HS-27A (cell line): ENCODE measurements at places on chromosomes 4 and X.

DNA sequence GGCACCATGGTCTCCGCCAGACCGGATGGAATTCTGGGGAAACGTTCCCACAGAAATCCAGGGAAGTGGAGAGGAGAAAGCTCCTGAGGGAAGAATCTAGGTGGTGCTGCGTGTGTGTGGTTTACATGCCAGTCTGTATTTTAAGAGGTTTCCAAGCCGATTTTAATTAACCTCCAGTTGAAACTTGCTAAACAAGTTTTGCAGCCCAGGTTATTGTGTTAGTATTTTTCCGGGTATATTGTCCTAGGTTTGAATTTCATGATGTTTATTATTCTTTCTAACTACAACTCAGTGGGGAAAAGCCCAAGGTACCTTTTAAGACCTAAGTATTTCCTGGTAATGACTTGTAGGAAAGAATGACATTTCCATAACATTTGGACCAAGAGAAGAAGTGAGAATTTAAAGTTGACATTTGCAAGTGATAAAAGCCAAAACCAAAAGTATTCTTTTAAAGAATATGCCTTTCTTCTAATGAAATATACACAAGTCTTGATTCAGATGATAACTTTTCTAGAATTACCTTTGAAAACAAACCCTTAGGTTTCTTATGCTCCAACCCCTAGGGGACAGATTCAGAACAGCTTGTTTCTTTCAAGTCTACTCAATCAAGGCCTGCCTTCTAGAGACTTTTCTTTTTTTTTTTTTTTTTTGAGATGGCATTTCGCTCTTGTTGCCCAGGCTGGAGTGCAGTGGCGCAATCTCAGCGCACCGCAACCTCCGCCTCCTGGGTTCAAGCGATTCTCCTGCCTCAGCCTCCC is 14.6 kb downstream of the SAT1 start:
- DNase-seq, result no peak

GRCh38 chrX:2632533-2633504 is 58.3 kb upstream of the CD99 start:
- no peak for DNase-seq

GRCh38 chr4:105075045-105075444 is 71.6 kb upstream of the TET2 start:
- no peak for DNase-seq

DNA sequence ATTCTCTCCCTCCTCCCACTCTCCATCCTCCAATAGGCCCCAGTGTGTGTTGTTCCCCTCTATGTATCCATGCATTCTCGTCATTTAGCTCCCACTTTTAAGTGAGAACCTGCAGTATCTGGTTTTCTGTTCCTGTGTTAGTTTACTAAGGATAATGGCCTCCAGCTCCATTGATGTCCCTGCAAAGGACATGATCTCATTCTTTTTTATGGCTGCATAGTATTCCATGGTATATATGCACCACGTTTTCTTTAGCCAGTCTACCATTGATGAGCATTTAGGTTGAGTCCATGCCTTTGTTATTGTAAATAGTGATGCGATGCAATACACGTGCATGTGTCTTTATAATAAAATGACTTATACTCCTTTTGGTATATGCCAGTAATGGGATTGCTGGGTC is 100.3 kb upstream of the USP9X start:
- no peak for DNase-seq

DNA sequence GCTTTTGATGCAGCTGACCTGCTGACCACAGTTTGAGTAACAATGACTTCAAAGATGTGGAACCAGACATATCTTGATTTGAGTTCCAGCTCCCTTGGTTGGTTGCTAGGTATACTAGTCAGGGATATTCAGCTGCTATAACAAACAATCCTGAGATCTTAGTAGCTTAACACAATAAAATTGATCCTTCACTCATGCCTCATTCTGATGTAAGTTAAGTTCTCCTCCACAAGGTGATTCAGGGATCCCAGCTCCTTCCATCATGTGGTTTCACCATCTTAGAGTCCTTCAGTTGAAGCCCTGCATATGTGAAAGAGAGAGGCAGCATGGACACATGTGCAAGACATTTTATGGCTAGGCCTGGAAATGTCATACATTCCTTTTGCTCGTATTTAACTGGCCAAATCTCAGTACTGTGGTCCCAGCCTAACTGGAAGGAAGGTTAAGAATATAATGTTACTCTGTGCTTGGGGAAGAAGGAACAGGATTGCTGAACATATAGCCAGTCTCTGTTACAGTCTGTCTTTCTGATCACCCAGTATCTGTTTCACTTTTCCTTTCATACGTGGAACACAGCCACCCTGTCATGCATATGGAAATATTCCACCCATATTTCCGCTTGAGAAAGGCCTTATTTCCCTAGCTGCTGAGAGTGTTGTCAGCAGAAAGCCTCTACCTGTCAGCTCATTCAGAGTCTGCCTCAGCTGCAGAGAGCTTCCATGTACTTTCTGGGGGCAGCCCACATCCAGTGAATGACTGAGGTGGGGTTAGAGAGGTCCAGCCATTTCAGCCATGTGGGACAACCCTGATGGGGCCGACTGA is 7.1 kb downstream of the SMIM9 start:
- no peak for DNase-seq

DNA sequence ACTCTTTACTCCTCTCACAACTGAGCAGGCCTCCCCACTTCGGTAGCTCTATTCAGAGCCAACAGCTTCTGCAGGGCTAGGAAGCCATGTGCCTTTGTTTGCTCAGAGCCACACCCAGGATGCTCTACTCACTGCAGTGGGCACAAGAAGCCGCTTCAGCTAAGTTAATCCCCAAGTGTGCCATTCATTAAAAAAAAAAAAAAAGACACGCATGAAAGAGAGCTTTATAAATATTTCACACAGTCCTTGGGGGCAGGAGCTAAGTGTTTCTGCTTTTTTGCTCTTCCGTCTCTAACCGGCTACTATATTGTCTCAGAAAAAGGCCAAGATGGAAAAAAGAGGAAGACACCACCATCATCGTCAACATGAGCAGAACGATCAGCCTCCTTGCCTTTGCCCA is 8.1 kb downstream of the CRMP1 start:
- no peak for DNase-seq

DNA sequence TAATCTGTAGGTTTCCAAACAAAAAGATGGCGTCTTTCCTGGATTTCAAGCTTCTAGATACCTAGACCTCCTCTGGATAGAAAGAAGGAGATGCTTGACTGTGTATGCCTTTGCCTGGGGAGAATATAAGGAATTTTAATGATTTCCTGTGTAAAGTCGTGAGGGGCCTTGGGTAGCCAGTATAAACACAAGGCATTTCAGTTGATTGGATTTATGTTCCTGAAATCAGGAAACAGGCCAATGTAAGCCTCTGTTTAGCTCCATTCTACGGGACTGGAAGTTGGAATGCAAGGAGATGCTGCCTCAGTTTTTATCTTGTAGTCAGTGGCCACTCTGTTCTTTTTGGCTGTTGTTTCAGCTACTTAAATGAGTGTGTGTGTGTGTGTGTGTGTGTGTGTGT is 137.2 kb downstream of the GUCY2F start:
- no peak for DNase-seq

DNA sequence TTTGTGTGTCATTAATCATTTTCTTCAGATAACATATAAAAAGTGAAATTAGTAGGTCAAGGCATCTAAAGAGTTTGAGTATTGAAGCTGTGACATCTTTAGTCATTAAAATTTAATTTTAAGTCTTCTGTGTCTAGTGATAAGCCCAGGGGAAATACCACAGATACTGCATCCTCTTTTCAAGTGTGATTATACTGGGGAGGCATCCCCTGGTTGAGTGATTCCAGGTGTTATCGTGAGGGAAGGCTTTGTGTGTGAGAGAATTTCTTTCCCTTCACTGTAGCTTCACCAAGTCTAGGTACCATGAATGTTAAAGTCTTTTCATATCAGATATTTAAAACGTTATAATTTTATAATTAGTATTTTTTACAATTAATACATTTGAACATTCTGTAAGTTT is 193.4 kb downstream of the FRAS1 start:
- no peak for DNase-seq

GRCh38 chr4:76216524-76216923 is 2.9 kb upstream of the SCARB2 start:
- DNase-seq, result no peak

DNA sequence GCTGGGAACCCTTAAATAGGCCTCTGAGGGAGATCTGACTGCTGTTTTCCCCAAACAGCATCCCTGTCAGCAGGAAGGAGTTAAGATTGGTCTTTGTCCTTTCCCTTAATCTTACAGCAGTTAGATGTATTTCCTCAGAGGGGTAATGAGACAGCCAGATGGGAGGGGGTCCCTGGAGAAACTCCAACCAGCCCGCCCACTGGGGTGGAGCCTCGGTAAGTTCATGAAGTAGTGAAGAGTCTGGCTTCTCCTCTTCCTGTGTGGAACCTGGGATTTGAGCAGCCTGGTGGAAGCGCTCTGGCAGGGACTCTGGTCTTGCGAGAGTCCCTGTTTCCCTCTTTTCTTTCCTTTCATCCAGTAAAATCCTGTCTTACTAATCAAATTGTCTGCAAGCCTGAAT is 330.0 kb downstream of the TLL1 start:
- no peak for DNase-seq

DNA sequence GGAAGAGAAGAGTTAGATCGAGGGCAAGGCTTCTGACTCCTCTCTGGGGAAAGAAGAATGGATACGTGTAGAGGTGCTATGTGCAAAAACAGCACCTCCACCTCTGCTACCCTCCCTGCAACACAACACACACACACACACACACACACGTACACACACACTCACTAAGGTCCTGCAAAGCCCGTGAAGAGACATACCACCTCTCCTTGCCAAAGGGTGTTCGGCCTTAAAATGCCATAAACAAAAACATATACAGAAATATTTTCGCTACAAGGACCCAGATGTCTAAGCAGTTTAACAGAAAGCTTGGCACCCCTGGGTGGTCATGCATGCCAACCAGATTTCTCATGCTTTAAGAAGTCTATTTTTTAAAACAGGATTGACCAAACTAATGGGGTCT is 1.5 kb downstream of the TIFA start:
- no peak for DNase-seq

DNA sequence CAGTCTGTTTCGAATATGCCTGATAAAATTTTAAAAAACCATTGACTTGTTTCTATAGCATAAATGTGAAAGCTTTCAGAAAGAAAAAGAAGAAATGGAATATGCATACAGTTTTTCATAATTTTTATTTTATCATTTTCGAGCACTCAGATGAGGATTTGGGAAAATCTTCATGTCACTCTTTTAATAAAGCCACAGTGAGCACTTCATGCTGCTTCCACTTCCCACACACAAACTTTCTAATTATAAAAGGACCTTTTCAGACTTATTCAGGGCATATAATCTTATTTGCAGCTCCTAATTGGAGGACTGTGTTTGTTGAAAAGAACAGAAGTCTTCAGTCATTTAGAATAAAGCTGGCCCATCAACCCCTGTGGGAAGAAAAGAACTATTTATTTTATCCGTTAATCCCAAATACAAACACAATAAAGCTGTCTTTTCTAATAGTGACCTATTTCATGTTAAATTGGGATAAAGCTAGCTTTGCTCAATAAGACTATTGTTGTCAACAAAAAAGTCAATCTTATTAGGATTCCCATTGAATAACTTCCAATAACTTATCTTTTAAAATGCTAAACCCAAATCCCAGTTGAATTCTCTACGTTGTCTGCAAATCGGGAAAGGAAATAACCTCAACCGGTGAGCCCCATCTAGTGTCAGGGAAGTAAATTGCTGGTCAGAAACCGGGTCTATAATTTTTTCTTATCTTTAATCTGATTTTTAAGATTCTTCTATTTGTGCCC is 211.5 kb downstream of the PDGFRA start:
- DNase-seq, result peak; percentile 17

GRCh38 chr4:87011340-87012034 is 76.7 kb downstream of the AFF1 start:
- peak; percentile 39 for DNase-seq

GRCh38 chrX:38249965-38250364 is 29.3 kb upstream of the SRPX start:
- no peak for DNase-seq

GRCh38 chr4:7068883-7069282 is 1.0 kb upstream of the GRPEL1 start:
- no peak for DNase-seq

DNA sequence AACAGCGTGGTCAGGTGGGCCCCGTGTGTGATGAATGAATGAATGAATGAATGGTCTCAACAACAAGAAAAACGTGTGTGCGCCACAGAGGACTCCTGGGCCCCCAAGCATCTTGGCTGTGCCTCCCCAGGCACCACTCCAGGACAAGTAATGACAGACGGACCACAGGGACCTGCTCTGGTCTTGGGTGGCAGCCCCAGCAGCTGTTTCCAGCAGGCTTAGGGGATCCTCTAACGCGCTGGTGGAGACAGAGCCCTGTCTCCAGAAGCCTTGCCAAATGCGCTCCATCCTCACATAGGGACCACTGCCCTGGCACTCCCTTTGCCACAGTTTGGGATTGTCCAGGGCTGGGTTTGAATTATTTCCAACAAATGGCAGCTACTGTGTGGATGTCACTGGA is 39.1 kb downstream of the PSAPL1 start:
- DNase-seq, result no peak

DNA sequence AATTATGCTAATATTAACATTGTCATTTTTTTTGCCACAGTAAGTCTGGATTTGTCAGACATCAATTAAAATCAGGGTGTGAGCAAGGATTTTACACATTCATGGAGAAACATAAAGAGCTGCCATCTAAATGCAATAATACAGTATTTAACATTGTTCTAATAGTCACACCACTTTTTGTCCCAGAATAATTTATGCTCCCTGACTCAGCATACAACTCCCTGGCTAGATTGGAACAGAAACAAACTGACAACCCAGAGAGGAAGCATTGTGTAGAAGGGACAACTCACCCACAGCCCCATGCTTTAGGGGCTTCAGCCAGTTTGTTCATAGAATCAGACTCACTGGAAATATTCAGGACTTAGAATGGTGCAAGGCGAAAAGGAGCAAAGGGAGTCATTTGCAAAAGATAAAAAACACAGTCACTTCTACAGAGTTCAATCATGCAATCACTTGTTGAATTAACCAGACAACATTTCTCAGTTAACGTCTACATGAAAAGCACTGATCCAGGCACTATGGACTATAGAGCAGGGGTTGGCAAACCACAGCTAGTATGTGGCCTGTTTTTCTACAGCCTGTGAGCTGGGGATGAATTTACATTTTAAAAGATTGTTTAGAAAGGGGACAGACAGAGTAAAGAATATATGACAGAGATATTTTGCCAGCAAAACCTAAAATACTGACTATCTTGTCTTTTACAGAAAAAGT is 26.4 kb upstream of the SEC24B start:
- no peak for DNase-seq
